A549 (cell line): ENCODE measurements at places on chromosomes 1 and 21.

GRCh38 chr1:24935615-24936484 is 5.8 kb upstream of the RUNX3 start:
- no peak for DNase-seq

DNA sequence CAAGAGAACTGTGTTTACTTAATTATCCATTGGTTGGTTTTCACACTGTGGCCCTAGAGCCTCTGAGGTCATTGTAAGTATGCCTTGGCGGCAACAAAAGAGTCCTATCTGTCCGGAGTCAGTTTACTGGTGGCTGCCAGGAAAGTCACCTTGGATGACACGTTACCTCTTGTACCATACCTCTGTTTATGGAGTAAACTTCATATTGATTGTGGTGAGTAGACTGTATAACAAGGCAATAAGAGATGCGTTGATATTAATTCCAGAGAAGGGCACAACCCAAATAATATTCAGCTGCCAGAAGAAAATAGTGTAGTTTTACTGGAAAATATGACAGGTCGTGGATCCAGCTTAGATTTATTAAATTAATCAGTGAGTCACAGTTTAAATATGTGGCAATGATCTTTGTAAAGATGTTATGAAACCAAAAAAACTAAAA is 20.4 kb upstream of the KIF14 start:
- no peak for DNase-seq

DNA sequence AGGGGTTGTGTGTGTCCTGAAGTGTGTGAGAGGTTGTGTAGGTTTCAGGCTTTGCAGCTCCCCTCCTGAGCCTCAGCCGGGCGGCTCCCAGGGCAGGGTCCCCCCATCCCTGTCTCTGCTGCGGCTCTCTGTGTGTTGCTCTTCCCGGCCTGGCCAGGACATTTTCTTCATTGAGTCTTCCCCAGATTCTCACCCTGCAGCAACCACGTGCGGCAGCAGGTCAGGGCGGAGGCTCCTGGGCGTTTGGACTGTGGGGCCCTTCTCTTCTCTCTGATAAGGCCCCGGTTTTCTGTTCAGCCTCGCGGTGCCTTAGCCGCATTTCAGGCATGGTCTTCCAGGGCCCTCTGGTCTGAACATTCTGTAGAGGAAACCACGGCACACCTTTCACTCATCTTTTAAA is 1.8 kb upstream of the TCP10L start:
- no peak for DNase-seq

- no peak for DNase-seq
Measured at GRCh38 chr21:42235593-42235992, 16.7 kb downstream of the ABCG1 start.

DNA sequence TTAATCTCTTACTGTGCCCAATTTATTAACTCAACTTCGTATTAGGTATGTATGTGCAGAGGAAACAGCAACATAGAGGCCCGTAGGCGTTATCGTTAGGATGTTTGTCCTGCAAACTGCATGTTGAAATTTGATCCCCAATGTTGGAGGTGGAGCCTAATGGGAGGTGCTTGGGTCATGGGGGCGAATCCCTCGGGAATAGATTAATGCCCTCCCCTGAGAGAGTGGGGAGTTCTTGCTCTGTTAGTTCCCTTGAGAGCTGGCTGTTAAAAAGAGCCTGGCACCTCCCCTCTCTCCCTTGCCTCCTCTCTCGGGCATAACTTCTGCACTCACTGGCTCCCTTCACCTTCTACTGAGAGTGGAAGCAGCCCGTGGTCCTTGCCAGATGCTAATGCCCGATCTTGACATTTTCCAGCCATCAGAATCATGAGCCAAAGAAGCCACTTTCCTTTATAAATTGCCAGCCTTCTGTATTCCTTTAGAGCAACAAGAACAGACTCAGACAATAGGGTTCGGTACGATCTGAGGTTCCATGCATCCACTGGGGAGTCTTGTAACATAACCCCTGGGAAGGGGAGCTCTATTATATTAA is 149.0 kb upstream of the RAB4A start:
- DNase-seq: no peak

DNA sequence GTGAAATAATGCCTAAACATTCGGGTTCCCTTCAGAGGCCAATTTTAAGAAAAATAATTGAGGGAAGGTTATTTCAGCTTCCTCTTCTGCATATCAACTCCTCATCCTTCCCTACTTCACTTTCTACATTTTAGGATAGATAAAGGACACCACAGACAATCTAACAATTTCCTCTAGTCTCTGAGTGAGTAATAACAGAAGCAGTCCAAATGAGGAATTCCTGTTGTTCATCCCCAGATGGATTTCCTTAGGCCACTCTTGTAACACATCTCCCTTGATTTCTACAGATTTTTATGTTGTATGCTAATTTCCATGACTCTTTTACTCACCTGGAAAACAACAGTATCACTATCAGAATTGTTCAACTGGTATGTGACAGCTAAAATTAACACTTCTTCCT is 87.7 kb upstream of the LYPLAL1 start:
- no peak for DNase-seq

DNA sequence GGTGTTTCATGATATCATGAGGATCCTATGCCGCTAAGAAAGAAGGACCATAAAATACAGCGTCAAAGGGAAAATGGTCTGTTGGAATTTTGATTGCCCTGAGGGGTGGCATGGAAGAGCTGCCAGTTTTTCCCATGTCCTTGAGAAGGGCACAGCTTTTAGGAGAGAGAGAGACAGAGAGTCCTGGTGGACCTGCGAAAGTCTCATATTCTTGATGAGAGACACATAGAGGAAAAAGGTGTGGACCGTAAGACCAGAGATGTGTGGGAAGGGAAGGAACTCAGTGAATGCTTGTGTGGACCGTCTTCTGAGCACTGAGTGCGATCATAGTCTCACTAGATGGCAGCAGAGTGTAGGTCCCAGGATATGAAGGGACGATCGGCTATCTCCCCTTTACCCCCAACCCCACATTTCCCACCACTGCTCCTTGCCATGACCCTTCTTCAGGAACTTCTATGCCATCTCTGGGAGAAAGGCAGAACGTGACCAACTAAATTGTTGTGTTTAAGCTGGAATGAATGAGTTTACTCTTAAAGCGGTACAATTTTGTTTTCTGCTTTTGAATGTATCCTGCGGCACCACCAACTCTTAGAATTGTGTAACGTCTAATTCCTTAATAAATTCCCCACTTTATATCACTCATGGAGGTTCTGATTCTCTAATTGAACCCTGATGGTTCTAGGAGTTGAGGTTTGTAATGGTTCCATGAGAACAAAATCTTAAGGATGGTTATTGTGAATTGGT is 117.7 kb downstream of the CTH start:
- DNase-seq: peak; percentile 20

DNA sequence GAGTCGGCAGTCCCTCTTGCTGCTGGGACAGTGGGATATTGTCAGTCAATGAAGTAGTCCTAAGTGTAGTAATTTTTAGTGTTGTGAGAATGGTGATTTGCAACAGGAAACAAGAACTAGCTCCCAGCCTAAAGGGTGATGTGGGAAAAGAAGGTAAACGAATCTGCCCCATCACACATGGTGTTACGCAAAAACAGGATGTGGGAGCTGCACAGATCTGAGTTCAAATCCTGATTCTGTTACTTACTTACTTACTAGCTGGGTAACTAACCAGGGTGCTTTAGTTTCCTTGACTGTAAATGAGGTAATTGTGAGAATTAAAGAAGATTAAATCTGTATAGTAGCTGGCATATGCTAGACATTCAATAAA is 22.3 kb downstream of the NAV1 start:
- no peak for DNase-seq

- DNase-seq: no peak
Measured at GRCh38 chr1:25559031-25559430, 15.6 kb downstream of the LDLRAP1 start.

GRCh38 chr1:212529211-212529741 is 79.3 kb upstream of the ATF3 start:
- no peak for DNase-seq

GRCh38 chr21:18058731-18059398 is 185.8 kb upstream of the CHODL start:
- DNase-seq: no peak

- DNase-seq: no peak
Measured at GRCh38 chr1:210117198-210117597, 115.4 kb upstream of the SERTAD4 start.

DNA sequence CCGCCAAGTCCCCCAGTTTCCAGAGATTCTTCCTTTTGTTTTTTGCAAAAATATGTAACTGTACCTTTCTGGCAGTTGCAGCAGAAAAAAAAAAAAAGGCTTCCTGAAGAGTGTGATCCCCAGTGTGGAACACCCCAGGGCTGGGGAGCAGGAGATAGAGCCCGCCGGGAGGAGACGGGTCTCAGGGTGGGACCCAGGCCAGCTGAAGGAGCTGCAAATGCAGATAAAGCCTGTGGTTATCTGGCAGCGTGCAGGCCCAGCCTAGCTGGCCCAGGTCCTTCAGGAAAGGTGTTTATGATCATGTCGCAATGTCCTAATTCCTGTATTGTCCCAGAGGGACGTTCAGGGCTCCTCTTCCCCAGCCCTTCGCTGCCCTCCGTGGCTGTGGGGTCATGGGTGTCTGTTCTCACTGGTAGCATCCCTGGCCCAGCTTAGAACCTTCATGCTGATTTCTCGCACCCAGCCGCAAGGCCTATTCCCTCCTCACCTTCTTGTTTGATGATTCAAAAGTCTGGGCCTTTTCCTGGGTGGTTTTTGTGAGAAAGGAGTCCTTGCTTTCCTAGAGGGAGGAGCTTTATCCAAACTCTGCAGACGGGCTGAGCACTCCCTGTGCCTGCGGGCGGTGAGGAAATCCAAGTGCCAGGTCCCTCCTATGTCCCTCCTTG is 26.2 kb downstream of the RNF187 start:
- no peak for DNase-seq

GRCh38 chr1:180961622-180962021 is 48.9 kb downstream of the KIAA1614 start:
- no peak for DNase-seq

DNA sequence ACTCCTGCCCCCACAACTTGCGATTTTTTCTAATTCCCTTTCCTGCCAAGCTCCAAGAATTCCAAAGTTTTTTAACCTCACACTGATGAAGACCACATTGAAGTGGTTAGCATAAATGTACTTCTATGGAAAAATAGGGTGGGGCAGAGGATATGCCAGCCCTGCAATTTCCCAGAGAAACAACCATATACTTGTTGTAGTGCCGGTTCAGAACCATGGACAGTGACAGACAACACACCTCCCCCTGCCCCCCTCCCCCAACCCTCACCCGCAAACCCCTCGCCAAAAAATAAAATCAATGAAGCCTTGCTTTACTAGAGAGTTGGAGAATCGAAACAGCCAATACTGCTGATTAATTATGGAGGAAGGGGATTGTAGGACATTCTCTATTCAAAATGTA is 109.5 kb upstream of the GRIK3 start:
- DNase-seq: no peak

- DNase-seq: no peak
Measured at GRCh38 chr21:25512095-25513081, 94.9 kb downstream of the MRPL39 start.

DNA sequence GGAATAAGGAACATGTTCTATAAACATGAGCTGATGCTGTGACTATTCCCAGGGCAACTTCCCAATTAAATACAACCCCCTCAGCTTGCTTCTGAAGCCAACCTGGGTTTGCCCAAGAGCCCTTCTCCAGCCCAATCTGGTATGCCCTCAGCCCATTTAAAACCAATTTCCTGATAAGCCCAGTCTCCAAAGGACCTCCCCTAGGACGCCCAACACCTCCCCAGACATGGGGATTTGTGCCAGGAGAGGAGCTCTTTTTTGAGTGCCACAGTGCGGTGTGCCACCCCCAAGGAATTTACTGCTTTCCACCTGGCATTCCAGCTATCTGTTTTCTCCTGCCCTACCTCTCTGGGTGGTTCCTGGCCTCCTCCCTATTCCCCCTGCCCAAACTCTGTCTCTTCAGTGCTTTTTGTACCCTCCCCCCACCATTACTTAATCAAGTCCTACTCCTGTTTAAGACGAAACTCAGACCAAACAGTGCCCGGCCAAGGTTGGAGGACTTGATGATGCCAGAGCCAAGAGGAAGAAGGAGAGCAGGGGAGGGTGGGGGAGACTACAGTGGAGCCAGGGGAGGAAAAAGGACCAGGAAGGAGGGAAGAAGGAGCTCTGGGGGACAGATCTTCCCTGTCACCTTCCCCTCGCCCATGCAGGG is 11.4 kb upstream of the EFNA1 start:
- DNase-seq: no peak

GRCh38 chr1:48099072-48099773 is 102.0 kb upstream of the TRABD2B start:
- DNase-seq: no peak

DNA sequence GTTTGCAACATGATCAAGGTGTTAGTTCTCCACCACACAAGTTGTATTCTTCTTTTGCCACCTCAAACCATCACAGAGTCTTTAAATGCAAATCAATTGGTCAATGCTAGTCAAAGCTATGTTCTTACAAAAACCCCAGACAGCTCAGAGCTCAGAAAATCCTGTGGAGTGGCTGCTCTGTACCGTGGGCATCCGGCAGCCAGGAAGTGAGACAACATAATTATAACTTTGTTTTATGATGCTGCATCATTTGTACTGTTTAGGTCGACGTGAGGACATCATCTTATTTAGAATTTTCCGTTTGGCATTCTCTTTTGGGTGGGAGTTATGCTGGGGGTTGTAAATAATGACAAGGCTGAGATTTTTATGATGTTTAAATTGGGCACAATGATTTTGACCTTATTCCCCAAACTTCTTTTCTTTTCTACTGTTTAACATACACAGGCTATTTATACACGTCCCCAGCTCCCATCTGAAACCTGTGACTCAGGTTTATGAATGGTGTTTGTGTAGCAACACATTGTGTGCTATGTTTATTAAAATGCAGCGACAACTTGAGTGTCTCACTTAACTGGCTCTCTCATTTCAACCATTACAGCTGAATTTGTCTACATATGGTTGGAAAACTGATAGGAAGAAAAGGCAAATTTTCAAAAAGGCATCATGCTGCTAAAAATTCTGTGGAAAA is 124.0 kb downstream of the CNIH3 start:
- no peak for DNase-seq

GRCh38 chr1:59078070-59078800 is 218.7 kb upstream of the FGGY start:
- DNase-seq: no peak

GRCh38 chr21:42079939-42080787 is 9.0 kb downstream of the UMODL1 start:
- no peak for DNase-seq
